ENCODE measurements at places on chromosomes 1 and 21. TPM values are rescaled to one million over a fixed set of nuclear protein-coding genes. Genes with fewer than 3 reads are reported as not detected.
A peak's percentile ranks its signal among the peaks of the same experiment; 100 is the strongest.

DNA sequence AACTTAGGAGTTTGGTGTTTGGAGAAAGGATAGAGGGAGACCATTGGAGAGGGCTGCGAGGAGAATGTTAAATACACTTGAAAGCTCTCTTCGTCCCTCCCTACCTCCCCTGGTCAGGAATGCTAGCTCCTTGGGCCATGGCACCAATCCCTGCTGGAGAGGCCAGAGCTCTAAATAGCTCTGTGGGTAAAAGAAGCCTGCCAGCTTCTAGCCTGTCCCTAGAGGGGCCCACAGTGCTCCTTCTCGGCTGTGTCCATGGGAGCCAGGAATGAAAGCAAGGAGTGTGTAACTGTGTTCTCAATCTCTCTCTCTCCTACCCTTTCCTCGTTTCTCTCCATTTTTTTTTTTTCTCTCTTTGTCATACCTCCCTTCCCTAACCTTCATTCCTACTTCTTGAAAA lies at the start of gene CCDC190:
Gene CCDC190, minus strand, starts transcription at position 75 of the 400 bp plus-strand sequence. CDS start 1,529 bp downstream, outside the sequence.
- no peak for DNase-seq

Gene GORAB
- 4.6 TPM for total RNA-seq

DNA sequence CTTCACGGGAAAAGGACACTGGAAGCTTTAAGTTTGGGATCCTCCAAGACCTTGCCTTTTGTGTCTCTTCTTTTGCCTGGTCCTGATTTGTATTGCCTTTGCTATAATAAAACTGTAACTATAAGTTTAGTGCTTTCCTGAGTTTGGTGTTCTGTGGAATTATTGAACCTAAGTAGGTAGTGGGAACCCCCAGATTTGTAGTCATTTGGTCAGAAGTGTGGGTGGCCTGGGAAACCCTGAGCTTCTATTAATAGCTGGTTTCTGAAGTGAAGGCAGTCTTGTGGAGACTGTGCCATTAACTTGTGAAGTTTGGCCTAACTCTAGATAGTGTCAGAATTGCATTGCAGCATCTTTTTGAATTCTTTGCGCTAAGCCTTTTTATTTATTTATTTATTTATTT lies 6.8 kb upstream of the MYCL start:
- DNase-seq: no peak

Gene TTC24
- not detected for total RNA-seq

- DNase-seq: no peak
Measured at GRCh38 chr1:224141693-224142092, 27.8 kb downstream of the FBXO28 start.

Gene LAD1
- total RNA-seq: not detected

- DNase-seq: no peak
Measured at GRCh38 chr1:247961791-247962190, 3.2 kb upstream of the OR2AK2 start.

GRCh38 chr1:29255134-29255666 lies 18.9 kb downstream of the PTPRU start:
- DNase-seq: no peak

GRCh38 chr1:156385534-156386031 lies 16.6 kb downstream of the RHBG start:
- DNase-seq: peak; percentile 75

- DNase-seq: no peak
Measured at GRCh38 chr1:97041026-97041425, 319.4 kb downstream of the PTBP2 start.

GRCh38 chr1:145871994-145872924 lies 13.4 kb upstream of the PIAS3 start:
- DNase-seq: no peak

DNA sequence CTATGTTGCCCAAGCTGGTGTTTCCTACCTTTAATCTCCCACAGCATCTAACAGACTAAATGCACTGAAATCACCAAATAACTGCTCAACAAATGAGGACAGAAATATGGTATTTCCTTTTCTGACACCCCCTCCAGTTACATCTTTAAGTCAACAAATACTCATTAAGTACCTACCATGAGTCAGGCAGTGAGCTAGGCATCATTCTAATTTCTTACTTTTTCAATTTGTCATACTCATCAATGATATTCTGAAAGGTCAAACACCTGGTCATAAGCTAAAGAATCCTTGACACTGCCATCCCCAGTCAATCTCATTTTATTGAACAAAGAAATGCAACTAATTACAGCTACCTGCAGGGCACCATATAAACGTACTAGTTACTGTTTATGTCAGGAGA lies 36.6 kb downstream of the LUZP1 start:
- DNase-seq: no peak

DNA sequence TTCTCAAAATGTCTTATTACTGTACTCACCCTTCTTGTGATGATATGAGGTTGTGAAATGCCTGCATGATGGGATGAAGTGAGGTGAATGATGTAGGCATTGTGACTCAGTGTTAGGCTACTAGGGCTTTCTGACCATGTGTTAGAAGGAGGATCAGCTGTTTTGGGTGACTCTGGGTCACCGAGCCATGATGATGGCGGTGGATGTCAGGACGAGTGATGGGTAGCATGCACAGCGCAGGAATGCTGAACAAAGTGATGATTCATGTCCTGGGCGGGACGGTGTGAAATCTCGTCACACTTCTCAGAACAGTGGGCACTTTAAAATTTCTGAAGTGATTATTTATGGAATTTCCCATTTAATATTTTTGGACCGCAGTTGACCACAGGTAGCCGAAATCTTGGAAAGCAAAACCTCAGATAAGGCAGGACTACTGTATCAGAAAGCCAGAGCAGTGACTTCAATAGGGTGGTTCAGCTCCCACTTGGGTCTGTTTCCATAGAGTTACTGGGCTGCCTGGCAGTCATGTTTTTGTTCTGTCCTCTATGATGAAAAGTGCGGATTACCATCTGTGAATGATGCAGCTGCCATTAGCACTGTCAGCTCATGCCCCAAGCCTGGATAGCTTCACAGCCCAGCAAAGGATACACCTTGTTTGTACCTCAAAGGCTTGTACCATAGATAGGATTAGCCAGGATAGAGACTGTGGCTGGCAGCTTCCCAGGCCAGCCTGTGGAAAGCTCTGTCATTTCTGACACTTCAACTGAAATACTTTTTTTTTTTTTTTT lies 26.6 kb downstream of the IL6R start:
- DNase-seq: no peak

Gene TRIM67
- not detected for total RNA-seq

DNA sequence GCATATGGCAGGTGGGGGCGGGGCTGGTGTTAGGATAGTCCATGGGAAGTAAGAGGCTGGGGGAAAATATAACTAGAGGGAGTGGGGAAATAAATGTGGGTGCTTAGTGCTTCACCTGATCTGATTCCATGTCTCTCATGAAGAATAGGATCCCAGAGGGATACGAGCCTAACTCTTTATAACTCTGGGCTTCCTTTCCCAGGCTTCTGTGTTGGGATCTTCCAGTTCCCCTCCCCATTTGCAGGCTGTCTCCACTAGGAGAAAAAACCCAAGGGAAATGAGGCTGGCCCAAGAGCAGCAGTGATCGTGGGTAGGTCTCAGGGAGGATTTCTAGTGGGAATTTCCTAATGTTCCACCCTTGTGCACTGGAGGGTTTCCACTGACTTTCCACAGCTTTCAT lies 1.6 kb downstream of the KCNJ9 start:
- DNase-seq: no peak

- DNase-seq: peak; percentile 26
Measured at GRCh38 chr1:22142315-22143064, 407 bp downstream of the WNT4 start.

DNA sequence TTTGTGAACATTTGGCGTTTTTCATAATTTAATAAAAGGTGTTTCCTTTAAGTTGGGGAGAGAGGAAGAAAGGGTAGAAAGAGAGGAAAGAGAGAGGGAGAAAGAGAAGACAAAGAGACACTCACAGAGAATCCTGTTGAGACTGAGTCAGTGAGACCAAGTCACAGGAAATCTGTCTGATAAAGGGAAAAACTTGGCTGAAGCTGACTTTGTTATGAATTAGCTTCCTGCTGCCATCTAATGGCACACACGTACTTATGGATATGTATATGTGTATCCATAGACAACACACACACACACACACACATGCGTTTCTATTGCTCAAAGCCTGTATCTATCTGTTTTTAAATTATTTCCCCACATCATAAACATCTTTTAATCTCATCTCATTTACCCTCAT lies 42.5 kb upstream of the DISC1 start:
- DNase-seq: peak; percentile 90

- peak; percentile 51 for DNase-seq
Measured at GRCh38 chr1:64470665-64471217, 812 bp downstream of the CACHD1 start.

Gene TAF1A
- 2.4 TPM for total RNA-seq

Gene UBQLN4
- total RNA-seq: 12.1 TPM

DNA sequence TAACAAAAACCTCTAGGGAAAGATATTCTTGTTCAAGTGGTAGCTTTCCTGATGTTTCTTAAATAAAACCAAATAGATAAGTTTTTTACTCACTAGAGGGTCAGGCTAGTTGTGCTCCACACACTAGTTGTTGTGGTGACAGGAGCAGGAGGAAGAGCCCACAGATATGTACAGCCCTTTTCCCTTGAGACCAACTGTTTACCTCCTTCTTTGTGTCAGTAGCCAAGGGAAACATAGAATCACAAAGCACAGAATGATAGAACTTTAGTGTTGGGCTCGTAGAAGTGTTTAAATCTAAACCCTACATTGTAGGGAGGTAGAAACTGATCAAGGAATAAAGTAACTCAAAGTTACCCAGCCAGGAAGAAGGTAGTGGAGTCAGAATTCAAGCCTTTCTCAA lies 309.0 kb downstream of the CTH start:
- DNase-seq: no peak

DNA sequence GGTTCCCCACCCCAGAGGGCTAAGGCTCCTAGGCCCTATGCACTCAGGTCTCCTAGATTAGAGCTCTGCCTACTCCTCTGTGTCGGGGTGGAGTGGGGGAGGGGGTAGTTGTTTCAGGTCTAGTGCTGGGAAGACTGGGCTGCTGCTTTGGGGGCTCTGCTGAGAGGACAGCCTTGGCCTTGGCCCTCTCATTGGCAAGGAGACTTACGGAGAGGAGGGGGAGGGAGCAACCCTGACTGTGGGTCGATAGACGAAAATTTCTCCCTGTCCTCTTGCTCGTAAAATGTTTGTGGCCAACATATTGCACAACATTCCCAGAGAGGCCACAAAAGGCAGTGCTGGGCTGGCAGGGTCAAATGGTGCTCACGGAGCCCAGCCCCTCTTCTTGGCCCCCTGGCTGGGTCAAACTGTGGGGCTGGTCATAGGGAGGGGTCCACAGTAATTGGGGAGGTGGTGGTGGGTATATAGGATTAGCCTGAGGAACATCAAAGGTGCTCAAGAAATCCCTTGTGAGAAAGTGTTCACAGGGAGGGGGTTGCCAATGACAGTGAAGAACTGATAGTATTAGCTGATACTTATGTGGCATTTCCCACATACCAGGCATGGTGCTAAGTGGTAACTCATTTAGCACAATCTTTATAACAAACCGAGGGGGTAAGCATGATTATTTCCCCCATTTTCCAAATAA lies 8.5 kb upstream of the DMBX1 start:
- no peak for DNase-seq

GRCh38 chr1:31502253-31502652 lies 74.1 kb upstream of the TINAGL1 start:
- no peak for DNase-seq

Gene ZYG11A
- under 0.01 TPM for total RNA-seq

DNA sequence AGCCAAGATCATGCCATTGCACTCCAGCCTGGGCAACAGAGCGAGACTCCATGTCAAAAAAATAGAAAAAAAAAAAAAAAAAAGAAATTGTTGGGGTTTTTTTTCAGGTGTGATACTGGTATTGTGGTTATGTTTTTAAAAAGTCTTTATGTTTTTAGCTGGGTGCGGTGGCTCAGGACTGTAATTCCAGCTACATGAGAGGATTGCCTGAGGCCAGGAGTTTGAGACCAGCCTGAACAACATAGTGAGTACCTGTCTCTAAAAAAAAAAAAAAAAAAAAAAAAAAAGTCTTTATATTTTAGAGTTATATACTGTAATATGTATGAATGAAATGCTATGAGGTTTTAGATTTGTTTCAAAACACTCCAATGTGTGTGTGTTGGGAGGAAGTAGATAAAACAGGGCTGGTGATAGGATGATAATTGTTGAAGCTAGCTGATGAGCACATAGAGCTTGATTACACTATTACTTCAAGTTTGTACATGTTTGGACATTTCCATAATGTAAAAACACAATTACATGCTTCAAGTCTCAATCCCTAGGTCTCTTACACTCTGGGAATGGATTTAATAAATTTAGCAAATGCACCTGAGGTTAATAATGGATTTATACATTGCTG lies 30.2 kb upstream of the ATP5PO start:
- DNase-seq: no peak
